Adrenal gland (tissue), 19 donors: ENCODE measurements at places on chromosomes 16 and 17. TPM values are rescaled to one million over a fixed set of nuclear protein-coding genes. Genes with fewer than 3 reads are reported as not detected.
A peak's percentile ranks its signal among the peaks of the same experiment; 100 is the strongest.

GRCh38 chr17:31111183-31111582, 16.4 kb downstream of the NF1 start:
- H3K4me1 ChIP-seq, result peaks cover 6% of the 10 kb centered on the region
- no peak for DNase-seq
- H3K36me3 ChIP-seq, result no peaks in the 10 kb centered on the region

The CACNG5 gene
- total RNA-seq, result not detected

DNA sequence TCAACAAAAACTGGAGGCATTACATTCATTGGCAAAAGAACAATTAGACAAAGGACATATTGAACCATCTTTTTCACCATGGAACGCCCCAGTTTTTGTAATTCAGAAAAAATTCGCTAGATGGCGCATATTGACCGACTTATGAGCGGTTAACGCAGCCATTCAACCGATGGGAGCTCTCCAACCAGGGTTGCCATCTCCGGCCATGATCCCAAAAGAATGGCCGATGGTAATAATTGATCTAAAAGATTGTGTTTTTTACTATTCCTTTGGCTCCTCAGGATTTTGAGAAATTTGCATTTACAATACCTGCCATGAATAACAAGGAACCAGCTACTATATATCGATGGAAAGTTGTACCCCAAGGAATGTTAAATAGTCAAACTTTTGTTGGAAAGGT, 21.4 kb downstream of the ALOX15B start:
- peaks cover 20% of the 10 kb centered on the region for H3K27me3 ChIP-seq
- H3K36me3 ChIP-seq, result no peaks in the 10 kb centered on the region
- H3K4me1 ChIP-seq, result no peaks in the 10 kb centered on the region
- H3K27ac ChIP-seq, result no peak overlapping the region
- no peak overlapping the region for H3K4me3 ChIP-seq
- DNase-seq, result peak; percentile 70

GRCh38 chr17:56815711-56816110, 18.0 kb downstream of the C17orf67 start:
- H3K4me1 ChIP-seq, result no peaks in the 10 kb centered on the region
- no peaks in the 10 kb centered on the region for H3K27me3 ChIP-seq
- DNase-seq, result no peak
- no peaks in the 10 kb centered on the region for H3K36me3 ChIP-seq

DNA sequence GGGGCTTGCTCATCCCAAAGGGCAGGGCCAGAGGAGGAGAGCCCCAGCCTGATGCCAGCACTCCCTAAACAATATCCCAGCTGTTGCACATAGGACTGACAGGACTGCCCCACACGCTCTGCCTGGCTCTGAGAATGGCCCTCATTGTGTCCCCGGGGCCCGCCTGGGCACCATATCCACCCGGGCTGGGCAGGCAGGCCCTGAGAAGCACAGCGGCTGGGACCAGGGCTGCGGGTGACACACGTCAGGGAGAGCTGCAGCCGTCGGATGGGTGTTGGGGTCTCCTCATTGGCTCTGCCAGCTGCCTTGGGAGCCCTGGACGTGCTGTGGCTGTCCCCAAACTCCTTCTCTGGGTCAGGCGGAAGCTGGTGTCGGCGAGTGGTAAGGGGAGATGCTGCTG, 4.2 kb downstream of the BCAR1 start:
- H3K36me3 ChIP-seq, result peaks cover 6% of the 10 kb centered on the region
- H3K4me1 ChIP-seq, result peaks cover 35% of the 10 kb centered on the region
- H3K27me3 ChIP-seq, result no peaks in the 10 kb centered on the region
- no peak overlapping the region for H3K4me3 ChIP-seq
- DNase-seq, result peak; percentile 6

DNA sequence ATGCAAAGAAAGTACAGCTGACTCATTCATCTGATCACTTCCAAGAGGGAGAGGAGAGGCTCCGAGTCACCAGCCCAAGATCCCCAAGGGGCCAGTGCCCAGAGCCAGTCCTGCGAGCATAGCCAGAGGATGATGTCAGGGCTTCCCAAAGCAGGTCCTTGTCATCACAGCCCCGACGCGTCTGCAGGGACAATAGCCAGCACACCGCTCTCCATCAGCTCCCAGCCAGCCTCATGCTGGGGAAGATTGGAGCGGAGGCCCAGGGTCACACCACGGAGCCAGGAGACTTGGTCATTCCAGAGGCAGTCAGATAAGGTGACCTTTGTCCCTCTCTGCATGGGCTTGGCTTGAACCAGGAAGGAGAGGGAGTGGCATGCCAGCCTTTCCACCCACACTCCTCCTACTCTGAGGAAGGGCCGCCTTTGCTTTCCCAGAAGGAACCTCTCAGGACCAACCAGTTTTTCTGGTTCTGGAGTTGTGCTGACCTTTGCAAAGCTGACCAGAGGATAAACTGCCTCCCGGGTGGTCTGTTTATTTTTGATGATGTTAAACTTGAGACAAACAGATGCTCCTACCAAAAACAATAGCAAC, 58.3 kb upstream of the ARHGAP44 start:
- H3K27me3 ChIP-seq, result no peaks in the 10 kb centered on the region
- H3K36me3 ChIP-seq, result no peaks in the 10 kb centered on the region
- DNase-seq, result peak; percentile 30
- H3K4me3 ChIP-seq, result no peak overlapping the region
- H3K4me1 ChIP-seq, result no peaks in the 10 kb centered on the region

The EVI2B gene
- 7.5 TPM for total RNA-seq

- H3K27me3 ChIP-seq, result no peaks in the 10 kb centered on the region
- H3K36me3 ChIP-seq, result no peaks in the 10 kb centered on the region
- no peak overlapping the region for H3K27ac ChIP-seq
- H3K4me1 ChIP-seq, result no peaks in the 10 kb centered on the region
- no peak overlapping the region for H3K4me3 ChIP-seq
Measured at GRCh38 chr16:9950658-9951057, 231.6 kb downstream of the GRIN2A start.

- no peaks in the 10 kb centered on the region for H3K27me3 ChIP-seq
- H3K4me1 ChIP-seq, result no peaks in the 10 kb centered on the region
- no peaks in the 10 kb centered on the region for H3K36me3 ChIP-seq
- DNase-seq, result no peak
Measured at GRCh38 chr16:28936784-28937155, 5.0 kb downstream of the CD19 start.

- H3K27ac ChIP-seq, result no peak overlapping the region
- H3K36me3 ChIP-seq, result no peaks in the 10 kb centered on the region
- H3K4me1 ChIP-seq, result no peaks in the 10 kb centered on the region
- no peak for DNase-seq
Measured at GRCh38 chr16:15466886-15467781, 32.7 kb downstream of the BMERB1 start.

DNA sequence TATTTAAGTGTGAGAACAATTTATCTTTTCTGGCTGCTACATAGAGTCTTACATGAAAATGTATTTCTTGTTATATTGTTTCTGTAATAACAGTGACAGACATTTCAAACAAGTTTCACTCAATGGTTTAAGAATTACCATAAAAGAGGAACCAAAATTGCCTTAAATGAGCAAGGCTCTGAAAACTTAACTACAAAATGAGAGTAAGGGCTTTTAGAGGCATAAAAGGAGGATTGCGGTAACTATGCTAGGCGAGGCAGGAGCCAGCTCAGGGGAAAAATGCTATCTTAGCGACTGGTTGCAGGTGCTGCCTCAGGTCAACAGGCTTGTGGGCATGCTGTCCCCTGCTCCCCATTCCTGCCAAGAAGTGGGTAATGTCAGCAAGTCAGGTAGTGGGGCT, 81.7 kb upstream of the MSI2 start:
- H3K36me3 ChIP-seq, result no peaks in the 10 kb centered on the region
- H3K27ac ChIP-seq, result no peak overlapping the region
- no peaks in the 10 kb centered on the region for H3K4me1 ChIP-seq
- H3K4me3 ChIP-seq, result no peak overlapping the region

The SF3B3 gene
- total RNA-seq, result 66.2 TPM

- H3K36me3 ChIP-seq, result no peaks in the 10 kb centered on the region
- H3K4me3 ChIP-seq, result no peak overlapping the region
- peak overlapping the region; percentile 3 for H3K27ac ChIP-seq
- H3K4me1 ChIP-seq, result no peaks in the 10 kb centered on the region
Measured at GRCh38 chr16:66070140-66070917, 296.2 kb upstream of the CDH5 start.

DNA sequence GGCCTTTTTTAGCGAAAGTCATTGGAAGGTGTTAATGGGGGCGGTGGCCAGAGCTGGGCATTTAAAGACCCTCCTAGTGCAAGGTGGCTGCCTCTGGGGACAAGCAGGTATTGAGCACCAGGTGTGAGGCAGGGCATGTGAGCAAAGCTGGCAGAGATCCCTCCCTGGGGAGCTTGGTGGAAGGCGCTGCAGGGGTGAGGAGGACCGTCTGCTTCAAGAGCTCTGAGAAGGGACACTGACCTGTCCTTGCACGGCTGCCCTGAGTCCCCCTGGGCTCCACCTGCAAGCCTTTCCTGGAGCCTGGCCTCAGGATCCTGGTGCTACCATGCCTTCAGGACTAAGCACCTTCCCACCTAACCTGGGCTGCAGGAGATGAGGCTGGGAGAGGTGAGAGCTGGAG, 127.0 kb upstream of the CIBAR2 start:
- no peak overlapping the region for H3K27ac ChIP-seq
- H3K4me3 ChIP-seq, result no peak overlapping the region
- no peaks in the 10 kb centered on the region for H3K27me3 ChIP-seq
- no peak for DNase-seq
- no peaks in the 10 kb centered on the region for H3K36me3 ChIP-seq

DNA sequence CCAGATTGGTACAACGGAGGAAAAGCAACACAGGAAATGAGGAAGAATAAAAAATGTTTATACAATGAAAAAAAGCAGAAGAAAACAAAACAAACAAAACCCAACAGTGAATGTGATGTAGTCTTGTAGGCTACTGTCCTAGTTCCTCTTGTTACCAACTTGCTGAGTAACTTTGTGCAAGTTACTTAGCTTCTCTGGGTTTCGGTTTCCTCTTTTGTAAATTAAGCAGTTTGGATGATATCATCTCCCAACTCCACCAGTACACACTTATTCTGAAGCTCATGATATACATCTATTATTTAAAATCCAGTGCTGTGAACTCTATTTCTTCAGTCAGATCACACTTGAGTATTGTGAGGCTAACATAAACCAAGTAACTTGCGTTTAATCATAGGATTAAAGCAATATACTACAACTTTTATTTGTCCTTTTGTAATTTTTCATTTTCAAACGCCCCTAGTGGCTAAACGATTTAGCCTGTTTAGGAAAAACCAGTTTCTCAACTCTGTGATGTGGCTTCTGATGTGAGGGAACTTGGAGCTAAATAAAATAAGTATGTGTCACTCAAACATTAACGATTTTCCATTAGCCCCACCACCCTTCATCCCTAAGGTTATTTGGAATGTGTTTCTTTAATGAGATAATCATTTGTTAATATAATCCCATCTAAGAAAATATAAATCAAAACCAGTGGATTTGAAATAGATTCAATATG, 1.4 kb upstream of the UNK start:
- no peak overlapping the region for H3K4me3 ChIP-seq
- DNase-seq, result no peak
- peak overlapping the region; percentile 88 for H3K27ac ChIP-seq
- H3K36me3 ChIP-seq, result peaks cover 8% of the 10 kb centered on the region
- no peaks in the 10 kb centered on the region for H3K27me3 ChIP-seq

The RRAD gene
- total RNA-seq, result 6.6 TPM

The UMOD gene
- not detected for total RNA-seq

- peaks cover 12% of the 10 kb centered on the region for H3K4me1 ChIP-seq
- peak; percentile 58 for DNase-seq
- H3K27me3 ChIP-seq, result no peaks in the 10 kb centered on the region
- H3K4me3 ChIP-seq, result no peak overlapping the region
- H3K27ac ChIP-seq, result peak overlapping the region; percentile 44
Measured at GRCh38 chr16:68246666-68247065, 1.5 kb downstream of the PLA2G15 start.

The CDH5 gene
- total RNA-seq, result 32.1 TPM

DNA sequence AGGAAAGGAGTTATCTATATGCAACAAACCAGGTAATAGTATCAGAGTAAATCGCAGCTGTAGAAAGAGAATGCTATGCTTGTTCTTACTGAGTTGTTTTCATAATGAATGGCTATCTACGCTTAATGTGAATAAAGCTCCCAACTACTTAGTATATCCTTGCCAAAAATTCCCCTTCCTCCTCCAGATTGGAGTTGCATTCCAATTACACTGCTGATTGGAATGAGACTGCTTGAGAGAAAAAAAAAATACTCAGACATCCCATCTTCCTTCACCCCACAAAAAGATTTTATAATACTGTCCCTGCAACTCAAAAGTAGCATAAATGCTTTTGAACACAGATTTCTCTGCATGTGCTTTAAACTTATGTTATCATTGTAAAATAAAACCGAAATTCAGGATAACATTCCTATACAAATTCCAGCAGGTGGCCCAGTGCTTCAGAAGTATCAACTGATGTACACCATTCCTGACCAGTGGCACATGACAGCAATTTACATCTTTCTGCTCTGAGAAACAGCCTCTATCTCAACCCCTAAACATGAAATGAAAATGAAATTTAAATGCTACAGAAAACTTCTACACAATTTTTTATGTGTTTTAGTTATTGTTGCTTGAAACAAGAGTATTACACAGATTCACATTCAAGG, 47.0 kb downstream of the SMURF2 start:
- H3K27ac ChIP-seq, result no peak overlapping the region
- H3K36me3 ChIP-seq, result no peaks in the 10 kb centered on the region
- peaks cover 32% of the 10 kb centered on the region for H3K4me1 ChIP-seq
- H3K4me3 ChIP-seq, result no peak overlapping the region
- H3K27me3 ChIP-seq, result no peaks in the 10 kb centered on the region

GRCh38 chr16:84331998-84332780, 36.1 kb upstream of the ATP2C2 start:
- no peak overlapping the region for H3K4me3 ChIP-seq
- H3K36me3 ChIP-seq, result no peaks in the 10 kb centered on the region
- no peak for DNase-seq

The P3H4 gene
- 22.7 TPM for total RNA-seq

The MYOCD gene
- total RNA-seq, result 0.18 TPM

DNA sequence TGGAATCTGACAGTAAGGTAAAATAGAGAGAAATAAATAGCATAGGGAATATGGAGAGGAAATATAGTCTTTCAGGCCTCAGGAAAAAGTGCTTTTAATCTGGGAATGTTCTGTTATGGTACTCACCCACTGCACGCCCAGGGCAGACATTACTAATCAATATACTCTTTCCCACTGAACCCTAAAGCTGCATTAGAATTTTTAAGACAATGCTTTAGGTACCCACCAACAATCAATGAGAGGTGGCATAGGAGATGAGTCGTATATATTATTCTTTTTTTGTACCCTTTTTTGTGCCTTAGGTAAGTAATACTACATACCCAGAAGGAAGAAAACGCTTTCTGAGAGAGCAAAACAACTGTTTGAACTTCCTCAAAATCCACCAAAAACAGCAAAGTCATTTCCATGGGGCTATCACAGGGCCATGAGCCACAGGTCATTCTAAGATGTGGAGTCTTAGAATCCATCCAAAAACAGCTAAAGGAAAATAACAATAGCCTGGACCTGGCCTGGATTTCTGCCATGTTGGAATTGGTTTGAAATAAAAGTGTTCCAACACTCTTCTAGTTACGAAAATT, 542.1 kb downstream of the XYLT1 start:
- no peak overlapping the region for H3K27ac ChIP-seq
- no peak for DNase-seq
- no peak overlapping the region for H3K4me3 ChIP-seq

- H3K4me3 ChIP-seq, result peak overlapping the region; percentile 13
- peak overlapping the region; percentile 10 for H3K27ac ChIP-seq
- H3K27me3 ChIP-seq, result no peaks in the 10 kb centered on the region
- H3K36me3 ChIP-seq, result no peaks in the 10 kb centered on the region
Measured at GRCh38 chr16:53745086-53745485, 41.1 kb downstream of the FTO start.

The DNAH9 gene
- 0.28 TPM for total RNA-seq
